Bronchus fibroblast of lung (primary cell): ENCODE measurements at places on chromosomes 2 and 18. TPM values are rescaled to one million over a fixed set of nuclear protein-coding genes. Genes with fewer than 3 reads are reported as not detected.

MC5R gene
- total RNA-seq: not detected in 2 replicates

RNF152 gene
- total RNA-seq: 1.8 and 1.9 TPM in 2 replicates

SIX3 gene
- not detected in 2 replicates for total RNA-seq

NTSR2 gene
- not detected in 2 replicates for total RNA-seq

GREB1L gene
- under 0.01 and 0.30 TPM in 2 replicates for total RNA-seq

PIEZO2 gene
- total RNA-seq: 1.3 and 1.8 TPM in 2 replicates

SERPINB12 gene
- total RNA-seq: not detected in 2 replicates

LIPG gene
- 10.8 and 13.7 TPM in 2 replicates for total RNA-seq

ITGB6 gene
- total RNA-seq: under 0.01 and 0.17 TPM in 2 replicates

SERPINB7 gene
- 4.2 and 10.3 TPM in 2 replicates for total RNA-seq

SLC16A14 gene
- total RNA-seq: 0.89 and 1.0 TPM in 2 replicates

ABCG5 gene
- not detected in 2 replicates for total RNA-seq

UGT1A6 gene
- not detected in 2 replicates for total RNA-seq

DSG1 gene
- total RNA-seq: not detected in 2 replicates

KCTD18 gene
- 11.6 and 12.3 TPM in 2 replicates for total RNA-seq

MCM6 gene
- total RNA-seq: 44.4 and 46.5 TPM in 2 replicates

CYS1 gene
- 0.30 and 0.50 TPM in 2 replicates for total RNA-seq

CCDC121 gene
- total RNA-seq: 1.0 and 1.2 TPM in 2 replicates

HSPD1 gene
- 227 and 278 TPM in 2 replicates for total RNA-seq

AP1S3 gene
- 1.2 and 2.2 TPM in 2 replicates for total RNA-seq

PSTPIP2 gene
- total RNA-seq: 7.1 and 7.6 TPM in 2 replicates

SPHKAP gene
- not detected in 2 replicates for total RNA-seq

MTX2 gene
- 24.9 and 27.1 TPM in 2 replicates for total RNA-seq

LANCL1 gene
- total RNA-seq: 34.5 and 43.0 TPM in 2 replicates

CNGA3 gene
- not detected in 2 replicates for total RNA-seq

SULT1C2 gene
- total RNA-seq: under 0.01 TPM in 1 of 2 replicates, not detected in the other

NFE2L2 gene
- total RNA-seq: 33.0 and 38.5 TPM in 2 replicates

PSMA8 gene
- not detected in 2 replicates for total RNA-seq

RGPD3 gene
- total RNA-seq: under 0.01 TPM in 1 of 2 replicates, not detected in the other

CYP1B1 gene
- total RNA-seq: 81.6 and 86.6 TPM in 2 replicates

SERPINB8 gene
- 6.6 and 7.4 TPM in 2 replicates for total RNA-seq

POTEC gene
- total RNA-seq: not detected in 2 replicates

COL3A1 gene
- total RNA-seq: 583 and 652 TPM in 2 replicates

DSEL gene
- total RNA-seq: 18.0 and 21.5 TPM in 2 replicates

CFAP210 gene
- total RNA-seq: not detected in 2 replicates

AMER3 gene
- not detected in 2 replicates for total RNA-seq

SERPINB5 gene
- 0.15 TPM in 1 of 2 replicates, not detected in the other for total RNA-seq

HOXD10 gene
- total RNA-seq: not detected in 2 replicates

ALK gene
- not detected in 2 replicates for total RNA-seq

ZNF516 gene
- total RNA-seq: 17.0 and 19.3 TPM in 2 replicates

CGREF1 gene
- total RNA-seq: 1.5 and 2.2 TPM in 2 replicates

C1QL2 gene
- not detected in 2 replicates for total RNA-seq

RAB6C gene
- total RNA-seq: not detected in 2 replicates

AQP12A gene
- not detected in 2 replicates for total RNA-seq

STARD6 gene
- 0.15 and 0.34 TPM in 2 replicates for total RNA-seq
